ENCODE measurements at places on chromosomes 3 and 15.

- DNase-seq = no peak
These were observed 46.6 kb upstream of the ATP2B2 start for GRCh38 chr3:10551821-10552630.

GRCh38 chr15:67179411-67179995 is 75.0 kb downstream of the AAGAB start:
- DNase-seq = no peak

DNA sequence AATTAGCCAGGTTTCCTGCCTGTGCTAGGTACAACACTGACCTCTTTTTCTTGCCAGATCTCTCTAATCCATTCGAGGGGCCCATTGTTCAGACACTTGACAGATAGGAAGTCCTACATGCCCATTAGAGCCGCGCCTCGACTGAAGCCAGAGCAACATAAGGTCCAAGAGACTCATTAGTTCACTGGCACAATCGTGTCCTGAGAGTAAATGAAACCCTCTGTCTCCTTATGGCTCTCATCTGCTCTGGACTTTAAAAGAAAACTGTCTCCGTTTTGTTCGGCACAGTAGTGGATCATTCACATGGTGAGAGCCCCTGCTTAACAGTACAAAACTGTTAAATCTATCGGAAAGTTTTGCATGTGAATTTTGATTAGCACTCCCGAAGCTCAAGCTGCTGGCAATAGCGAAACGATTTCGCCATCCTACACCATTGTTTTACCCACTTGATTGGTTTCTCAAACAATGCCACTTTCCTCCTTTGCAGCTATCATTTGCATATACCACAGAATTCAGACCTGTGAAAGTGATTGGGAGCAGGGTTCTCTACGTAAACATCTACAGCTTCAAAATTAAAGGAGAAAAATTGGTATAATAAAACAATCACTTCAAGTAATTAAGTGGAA is 19.0 kb upstream of the C15orf61 start:
- no peak for DNase-seq

DNA sequence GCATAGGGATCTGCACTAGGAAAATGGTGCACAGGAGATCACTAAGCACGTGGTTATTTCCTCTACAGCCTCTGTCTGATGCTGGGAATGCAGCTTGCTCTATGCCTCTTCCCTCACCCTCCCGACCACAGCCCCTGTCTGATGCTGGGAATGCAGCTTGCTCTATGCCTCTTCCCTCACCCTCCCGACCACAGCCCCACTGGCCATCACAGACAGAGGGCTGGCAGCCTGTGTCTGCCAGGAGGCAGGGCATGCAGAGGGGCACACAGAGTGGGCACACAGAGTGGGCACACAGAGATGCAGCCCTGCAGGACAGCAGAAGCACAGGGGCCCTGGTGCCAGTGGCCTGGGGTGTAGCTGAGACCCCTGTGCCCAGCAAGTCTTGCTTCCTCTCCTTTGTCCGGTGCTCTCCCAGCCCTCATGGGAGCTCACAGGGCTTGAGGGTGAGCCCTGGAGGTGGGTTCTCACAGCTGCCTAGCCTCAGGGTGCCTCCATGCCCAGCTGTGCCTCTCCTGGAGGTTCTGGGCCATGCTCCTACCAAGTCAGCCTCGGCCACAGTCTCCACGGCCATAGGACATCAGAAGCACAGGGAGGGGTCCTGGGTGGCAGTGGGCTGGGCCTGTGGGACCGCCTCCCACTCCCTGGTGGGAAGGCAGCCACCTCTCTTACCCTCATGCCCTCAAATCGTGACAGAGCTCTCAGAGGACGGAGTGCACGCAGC is 65.8 kb downstream of the EXOG start:
- no peak for DNase-seq

DNA sequence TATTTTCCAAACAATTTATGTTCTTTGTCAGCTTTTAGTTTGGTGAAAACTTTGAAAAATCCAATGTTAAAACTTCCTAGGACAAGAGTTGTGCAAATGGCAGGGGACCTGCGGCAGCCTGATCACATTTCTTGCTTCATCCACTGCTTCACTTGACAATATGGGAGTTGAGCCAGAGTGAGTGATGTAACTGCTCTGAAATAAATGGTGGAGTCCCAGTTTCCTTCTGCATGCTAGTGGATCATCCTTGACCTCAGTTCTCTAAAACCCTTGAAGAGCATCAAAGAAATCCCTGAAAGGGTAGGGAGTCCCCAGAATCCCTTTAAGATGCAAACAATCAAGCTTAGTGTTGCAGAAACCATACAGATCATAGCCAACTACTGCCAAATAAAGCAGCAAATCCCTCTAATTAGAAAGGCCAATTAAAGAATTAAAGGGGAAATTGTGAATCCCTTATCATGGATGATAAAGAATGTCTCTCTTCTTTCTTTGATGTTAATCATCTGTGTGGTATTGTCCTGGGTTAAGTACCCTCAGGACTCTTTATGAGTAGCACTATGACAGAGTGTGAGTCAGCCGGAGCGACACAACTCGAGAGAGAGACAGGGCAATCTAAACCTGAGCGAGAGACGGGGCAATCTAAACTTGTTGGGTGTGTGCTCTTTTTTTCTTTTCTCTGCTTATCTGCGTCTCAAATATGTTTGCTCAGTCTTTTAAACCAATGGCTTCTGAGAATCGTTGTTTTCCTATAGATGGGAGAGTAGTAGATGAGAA is 41.8 kb upstream of the GAP43 start:
- no peak for DNase-seq

DNA sequence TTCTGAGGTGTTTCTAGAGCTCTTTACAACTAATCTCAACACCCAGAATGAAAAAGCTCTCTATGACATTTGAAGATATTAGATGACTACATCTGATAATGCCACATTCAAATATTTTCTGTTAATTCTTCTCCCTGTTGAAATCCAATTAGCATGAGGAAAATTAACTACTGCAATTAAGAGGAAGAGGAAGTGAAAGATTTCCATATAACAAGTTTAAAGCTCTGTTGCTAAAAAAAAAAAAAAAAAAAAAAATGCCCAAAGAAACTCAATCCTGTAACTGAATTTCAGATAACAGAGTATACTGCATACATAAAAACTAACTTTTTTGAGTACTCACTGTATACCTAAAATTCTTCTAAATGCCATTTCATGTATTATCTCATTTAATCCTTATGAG is 109.8 kb downstream of the TNIK start:
- DNase-seq = no peak

DNA sequence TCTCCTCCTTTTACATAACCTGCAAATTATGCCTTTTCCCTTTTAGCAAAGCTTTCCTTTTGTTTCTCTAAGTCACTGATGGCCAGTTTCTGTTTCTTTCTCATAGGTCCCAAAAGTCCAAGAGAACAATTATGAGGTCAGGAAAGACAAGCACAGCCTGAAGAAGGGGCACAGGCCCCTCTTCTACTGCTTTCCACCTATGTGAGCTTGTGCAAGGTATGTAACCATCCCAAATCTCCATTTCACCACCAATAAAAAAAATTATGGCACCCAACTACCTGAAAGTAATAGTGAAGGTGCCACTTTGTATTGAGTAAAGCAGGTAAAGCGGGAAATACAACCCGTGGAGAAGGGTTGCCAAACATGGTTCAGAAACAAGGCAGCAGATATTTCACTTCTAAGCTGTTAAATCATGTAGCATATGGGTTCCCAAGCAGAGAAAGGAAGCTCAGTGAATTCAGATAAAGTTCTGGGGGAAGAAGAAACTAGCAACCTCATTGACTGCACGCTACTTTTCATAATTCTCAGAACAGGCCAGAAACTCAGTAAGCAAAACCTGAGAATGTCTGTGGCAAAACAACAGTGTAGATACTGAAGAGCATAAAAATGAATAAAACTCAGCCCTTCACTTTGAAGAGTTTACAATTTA is 4.2 kb downstream of the PLOD2 start:
- DNase-seq = no peak

DNA sequence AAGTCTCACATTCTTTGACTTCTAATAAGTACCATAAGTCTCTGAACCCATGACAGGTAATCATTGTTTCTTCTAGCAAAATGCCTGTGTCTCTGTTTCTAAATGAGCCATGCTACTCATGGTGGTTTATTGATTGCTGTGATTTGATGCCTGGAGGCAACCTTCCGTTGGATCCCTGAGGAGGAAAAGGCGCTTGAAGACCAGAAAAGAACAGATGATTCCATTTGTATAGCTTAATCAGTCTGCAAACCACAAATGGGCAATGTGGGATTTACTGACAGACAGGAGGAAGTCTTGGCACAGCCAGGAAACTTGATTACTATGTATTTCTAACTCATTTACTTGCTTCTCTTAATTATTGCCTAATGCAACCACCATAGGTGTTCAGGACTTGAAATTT is 103.1 kb upstream of the MRPL3 start:
- no peak for DNase-seq

DNA sequence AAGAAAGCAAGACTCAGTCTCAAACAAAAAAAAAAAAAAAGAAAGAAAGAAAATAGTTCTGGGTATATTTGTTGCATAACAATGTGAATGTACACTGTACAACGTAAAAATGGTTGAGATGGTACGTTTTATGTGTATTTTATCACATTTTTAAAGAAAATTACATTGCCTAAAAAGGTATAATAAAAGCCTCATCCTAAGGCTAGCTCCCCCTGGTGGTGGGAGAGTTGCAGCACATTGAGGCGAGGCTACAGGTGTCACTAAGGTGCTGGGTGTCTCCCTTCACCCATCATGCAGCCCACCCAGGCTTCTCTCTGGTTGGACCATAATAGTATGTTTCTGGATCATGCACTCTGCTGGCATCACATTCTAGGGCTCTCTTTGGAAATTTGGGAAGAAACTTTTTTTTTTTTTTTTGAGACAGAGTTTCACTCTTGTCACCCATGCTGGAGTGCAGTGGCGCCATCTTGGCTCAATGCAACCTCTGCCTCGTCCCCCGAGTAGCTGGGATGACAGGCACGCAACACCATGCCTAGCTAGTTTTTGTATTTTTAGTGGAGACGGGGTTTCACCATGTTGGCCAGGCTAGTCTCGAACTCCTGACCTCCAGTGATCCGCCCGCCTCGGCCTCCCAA is 12.4 kb upstream of the RAB11A start:
- DNase-seq = no peak

DNA sequence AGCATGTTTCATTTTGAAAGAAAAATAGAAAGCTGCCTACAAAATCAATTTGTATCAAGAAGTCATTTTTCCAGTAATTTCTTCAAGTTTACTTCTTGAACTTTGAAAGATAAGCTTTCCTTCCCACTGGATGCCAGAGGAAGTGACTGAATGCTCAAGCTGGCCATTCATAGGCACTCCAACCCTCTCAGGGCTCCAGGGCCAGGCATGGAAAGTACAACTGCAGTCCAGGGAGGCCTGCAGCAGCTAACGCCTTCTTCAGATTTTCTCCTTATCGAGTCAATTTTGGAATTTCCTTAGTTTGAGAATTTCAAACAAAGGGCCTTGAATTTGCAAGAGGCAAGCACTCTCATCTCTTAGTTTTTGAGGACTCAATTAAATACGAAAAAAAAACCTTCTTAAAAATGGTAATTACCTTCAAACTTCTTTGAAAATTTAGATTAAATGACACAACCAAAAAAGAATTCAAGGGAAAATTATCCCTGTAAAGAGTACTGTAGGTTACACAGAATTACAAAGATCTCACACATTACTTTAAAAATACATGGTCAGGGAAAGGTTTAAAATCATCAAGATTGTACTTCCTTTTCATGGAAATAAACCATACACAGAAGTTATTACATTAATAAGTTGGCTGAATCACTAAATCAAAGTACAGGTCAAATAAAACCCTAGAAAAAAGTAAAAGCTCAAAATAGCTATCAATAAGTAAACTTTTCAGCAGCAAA is 2.5 kb downstream of the UBP1 start:
- no peak for DNase-seq

GRCh38 chr3:175977968-175978752 is 1119.0 kb downstream of the NAALADL2 start:
- DNase-seq = no peak

GRCh38 chr15:25065286-25065685 is 110.5 kb downstream of the SNRPN start:
- DNase-seq = no peak

GRCh38 chr3:54772746-54773145 is 155.1 kb downstream of the LRTM1 start:
- DNase-seq = no peak

GRCh38 chr15:88535100-88535499 is 11.4 kb downstream of the DET1 start:
- DNase-seq = no peak

GRCh38 chr15:32659340-32660155 is 18.0 kb downstream of the SCG5 start:
- no peak for DNase-seq

- no peak for DNase-seq
These were observed 165.5 kb downstream of the ALCAM start for GRCh38 chr3:105532251-105532650.

DNA sequence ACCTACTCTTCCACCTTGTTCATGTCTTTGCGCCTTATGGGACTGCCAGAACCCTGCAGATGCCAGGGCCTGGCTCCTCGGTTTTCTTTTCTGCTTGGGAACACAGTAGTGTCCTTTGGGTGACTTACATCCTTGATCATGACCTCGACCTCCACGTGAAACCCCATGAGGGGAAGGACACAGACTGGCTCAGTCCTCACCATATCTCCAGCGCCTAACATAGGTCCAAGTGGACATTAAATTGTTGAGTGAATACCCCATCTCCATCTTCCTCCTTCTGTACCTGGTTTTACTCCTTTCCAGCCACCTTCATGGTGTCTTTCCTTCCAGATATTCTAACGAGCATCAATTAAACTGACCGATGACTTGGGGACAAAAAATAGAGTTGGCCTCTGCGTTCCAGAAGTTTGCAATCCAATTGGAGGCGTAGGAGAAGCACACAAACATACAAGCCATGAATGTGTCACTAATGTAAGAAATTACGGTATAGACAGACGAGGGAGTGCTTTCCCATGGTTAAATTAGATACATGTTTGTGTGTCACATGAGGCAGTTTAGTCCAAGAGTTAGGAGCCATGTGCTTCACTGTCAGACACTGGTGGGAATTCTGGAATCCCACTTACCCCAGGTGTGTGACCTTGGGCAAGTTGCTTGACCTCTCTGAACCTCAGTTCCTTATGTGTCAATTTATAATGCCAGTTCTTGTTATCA is 907 bp upstream of the HERC1 start:
- no peak for DNase-seq

DNA sequence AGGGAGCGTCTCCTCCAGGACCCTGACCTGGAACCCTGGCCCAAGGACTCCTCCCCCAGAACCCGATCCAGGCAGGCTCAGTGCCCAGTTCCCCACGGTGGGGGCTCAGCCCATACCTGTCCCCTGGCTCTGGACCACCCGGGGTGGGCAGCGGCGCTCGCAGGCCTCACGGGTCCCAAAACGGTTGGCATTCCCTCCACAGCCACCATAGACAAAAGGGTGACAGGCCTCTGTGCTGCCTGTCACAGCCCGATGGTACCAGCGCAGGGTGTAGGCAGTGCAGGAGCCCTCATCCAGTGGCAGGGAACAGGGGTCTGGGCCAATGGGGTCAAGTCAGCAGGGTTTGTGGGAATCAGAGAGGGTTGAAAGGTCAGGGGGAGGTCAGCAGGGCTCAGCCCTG is 1.1 kb upstream of the UCN2 start:
- DNase-seq = no peak

Measured in NCI-H187 treated with DMSO at 0.1 percent for 48 hours (cell line).